ENCODE measurements at places on chromosomes 12 and 14. TPM values are rescaled to one million over a fixed set of nuclear protein-coding genes. Genes with fewer than 3 reads are reported as not detected.
A peak's percentile ranks its signal among the peaks of the same experiment; 100 is the strongest.

DNA sequence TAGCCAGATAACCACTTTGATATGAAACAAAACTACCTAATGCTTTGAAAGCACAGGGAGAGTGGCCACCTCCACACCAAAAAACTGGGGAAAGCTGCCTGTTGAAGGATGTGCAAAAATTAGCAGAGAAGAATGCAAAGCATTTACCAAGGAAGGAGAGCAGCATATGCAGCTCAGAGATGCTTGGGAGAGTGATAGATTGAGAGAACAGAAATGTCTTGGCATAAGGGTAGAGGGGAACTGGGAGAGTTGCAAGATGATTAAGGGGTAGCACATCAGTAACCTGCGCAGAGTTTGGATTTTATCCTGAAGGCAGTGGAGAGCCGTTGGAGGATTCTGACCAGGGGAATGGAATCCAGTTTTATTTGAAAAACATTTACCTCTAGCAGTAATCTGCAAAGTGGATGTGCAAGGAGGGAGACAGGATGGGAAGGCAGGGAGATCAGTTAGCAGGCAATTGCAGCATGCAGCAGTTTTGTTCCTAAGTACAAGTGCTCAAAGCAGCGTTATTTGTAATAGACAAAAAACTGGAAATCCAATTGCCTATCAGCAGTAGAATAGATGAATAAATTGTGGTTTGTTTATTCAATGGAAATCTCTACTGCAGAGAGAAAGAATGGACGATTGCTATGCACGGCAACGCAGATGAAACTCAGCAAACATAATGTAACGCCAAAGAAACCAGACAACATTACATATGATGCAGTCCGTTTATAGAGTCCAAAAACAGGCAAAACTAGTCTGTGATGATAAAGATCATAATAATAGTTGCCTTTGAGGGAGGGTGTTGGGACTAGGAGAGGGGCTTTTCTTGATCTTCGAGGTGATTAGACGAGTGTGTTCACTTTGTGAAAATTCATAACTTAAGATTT is 81.5 kb downstream of the BHLHE41 start:
- no peak overlapping the region for H3K4me3 ChIP-seq
- no peaks in the 10 kb centered on the region for H3K36me3 ChIP-seq
- no peaks in the 10 kb centered on the region for H3K27me3 ChIP-seq
- no peak for DNase-seq
- peak overlapping the region; percentile 0 for H3K27ac ChIP-seq

- peaks cover 10% of the 10 kb centered on the region for H3K36me3 ChIP-seq
- no peak overlapping the region for H3K27ac ChIP-seq
- H3K4me3 ChIP-seq: no peak overlapping the region
- no peaks in the 10 kb centered on the region for H3K4me1 ChIP-seq
- H3K27me3 ChIP-seq: no peaks in the 10 kb centered on the region
Measured at GRCh38 chr12:68391937-68392336, 59.8 kb upstream of the MDM1 start.

GRCh38 chr12:114448618-114448933 is 42.6 kb upstream of the TBX5 start:
- peaks cover 54% of the 10 kb centered on the region for H3K4me1 ChIP-seq
- no peaks in the 10 kb centered on the region for H3K36me3 ChIP-seq
- peaks cover 100% of the 10 kb centered on the region for H3K27me3 ChIP-seq
- H3K27ac ChIP-seq: no peak overlapping the region

- H3K4me1 ChIP-seq: peaks cover 12% of the 10 kb centered on the region
- H3K27me3 ChIP-seq: no peaks in the 10 kb centered on the region
- H3K27ac ChIP-seq: no peak overlapping the region
- no peak for DNase-seq
- H3K36me3 ChIP-seq: peaks cover 9% of the 10 kb centered on the region
Measured at GRCh38 chr14:90450667-90451066, 53.8 kb downstream of the CALM1 start.

DNA sequence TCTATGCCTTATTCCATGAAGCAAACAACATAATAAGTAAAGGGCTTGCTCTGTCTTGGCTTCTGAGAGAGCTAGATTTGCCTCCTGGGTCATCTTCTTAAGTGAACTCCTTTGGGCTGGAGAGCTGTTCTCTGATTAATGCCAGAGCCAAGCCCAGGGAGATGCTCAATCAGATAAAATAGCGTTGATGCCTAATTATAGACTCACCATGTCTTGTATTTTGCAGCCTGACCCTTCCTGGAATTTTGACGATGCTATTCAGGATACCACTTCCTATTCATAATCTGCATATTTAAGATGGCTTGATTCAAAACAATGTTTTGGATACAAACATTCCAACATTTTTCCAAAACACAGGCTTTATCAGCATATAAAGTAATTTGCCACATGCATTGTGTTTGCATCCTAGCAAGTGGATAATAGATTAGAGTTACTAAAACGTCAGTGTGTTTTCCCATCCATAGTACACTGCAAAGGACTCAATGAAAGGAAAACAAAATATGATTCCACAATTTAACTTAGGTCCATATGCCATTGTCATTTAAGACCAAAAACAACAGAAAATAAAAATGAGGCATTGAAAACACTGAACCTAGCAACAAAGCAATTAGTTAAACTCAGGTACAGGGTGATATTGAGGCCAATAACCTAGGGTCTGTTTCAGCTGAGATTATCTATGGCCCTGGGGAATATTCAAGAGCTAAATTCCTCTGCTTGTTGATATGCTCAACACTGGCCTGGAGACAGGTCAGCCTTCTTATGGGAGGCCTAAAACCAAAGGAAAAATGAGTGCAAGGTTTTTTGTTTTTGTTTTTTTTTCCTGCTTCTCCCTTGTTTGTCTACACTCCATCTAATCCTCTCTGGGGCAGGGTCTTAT is 184.2 kb upstream of the FOXN3 start:
- H3K4me1 ChIP-seq: peaks cover 41% of the 10 kb centered on the region
- no peak overlapping the region for H3K4me3 ChIP-seq
- peaks cover 59% of the 10 kb centered on the region for H3K36me3 ChIP-seq
- DNase-seq: no peak

DNA sequence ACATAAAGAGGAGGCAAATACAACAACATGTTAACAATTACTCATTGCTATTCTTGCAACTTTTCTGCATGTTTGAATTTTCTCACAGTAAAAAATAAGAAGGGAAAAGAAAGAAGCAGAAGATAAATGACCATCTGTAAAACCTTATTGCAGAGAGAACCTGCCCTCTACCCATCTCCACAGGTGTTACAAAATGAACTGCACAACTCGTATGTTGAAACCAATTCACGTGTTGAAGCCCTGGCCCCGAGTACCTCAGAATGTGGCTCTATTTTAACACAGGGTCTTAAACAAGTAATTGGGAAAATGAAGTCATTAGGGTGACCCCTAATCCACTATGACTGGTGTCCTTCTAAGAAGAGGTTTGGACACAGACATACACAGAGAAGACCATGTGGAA is 39.5 kb downstream of the FOXN3 start:
- no peak overlapping the region for H3K4me3 ChIP-seq
- no peak for DNase-seq
- H3K36me3 ChIP-seq: peaks cover 46% of the 10 kb centered on the region
- peaks cover 53% of the 10 kb centered on the region for H3K4me1 ChIP-seq
- peak overlapping the region; percentile 39 for H3K27ac ChIP-seq
- no peaks in the 10 kb centered on the region for H3K27me3 ChIP-seq

The BLTP3B gene
- total RNA-seq: 22.4 TPM

The OLR1 gene
- total RNA-seq: 0.09 TPM

GRCh38 chr12:127411166-127411915 is 855.6 kb upstream of the TMEM132C start:
- H3K27ac ChIP-seq: no peak overlapping the region
- H3K27me3 ChIP-seq: peaks cover 10% of the 10 kb centered on the region
- H3K4me3 ChIP-seq: no peak overlapping the region
- peaks cover 47% of the 10 kb centered on the region for H3K36me3 ChIP-seq
- peaks cover 11% of the 10 kb centered on the region for H3K4me1 ChIP-seq
- DNase-seq: no peak

- no peak overlapping the region for H3K27ac ChIP-seq
- H3K4me1 ChIP-seq: peaks cover 14% of the 10 kb centered on the region
- no peak for DNase-seq
- no peaks in the 10 kb centered on the region for H3K36me3 ChIP-seq
Measured at GRCh38 chr12:13602172-13602571, 379.2 kb downstream of the GRIN2B start.

The TAS2R9 gene
- total RNA-seq: not detected

DNA sequence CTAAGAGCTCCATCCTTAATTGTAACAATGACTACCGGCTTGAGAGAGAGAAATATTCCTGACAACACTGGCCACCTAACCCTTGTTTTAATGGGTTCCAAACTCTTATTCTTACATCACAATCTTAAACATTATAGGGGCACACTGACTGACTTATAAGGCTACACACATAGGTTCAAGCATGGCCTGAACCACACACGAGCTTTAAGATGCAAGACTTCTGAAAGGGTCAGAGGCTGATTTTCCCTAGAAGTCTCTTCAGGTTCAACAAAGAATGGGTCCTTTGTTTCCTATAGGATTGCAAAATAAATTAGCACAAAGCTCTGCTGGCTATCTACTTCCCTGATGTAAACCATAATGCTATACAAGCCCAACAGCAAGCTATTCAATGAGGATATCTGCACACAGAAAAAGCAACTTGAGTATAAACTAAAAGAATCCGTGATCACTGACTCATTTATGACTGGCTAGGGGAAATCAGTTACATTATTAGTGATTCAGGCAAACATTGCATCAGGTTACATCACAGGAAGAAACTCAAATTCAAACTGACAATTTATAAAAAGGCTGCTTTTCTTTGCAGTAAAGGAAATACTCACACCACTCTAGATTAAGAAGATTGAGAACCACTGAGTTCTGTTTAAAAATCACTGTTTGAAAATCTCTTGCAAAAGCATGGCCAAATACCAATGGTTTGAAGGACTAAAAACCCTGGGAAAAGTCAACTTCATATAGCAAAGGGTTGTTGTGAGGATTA is 8.5 kb downstream of the BTG1 start:
- peak overlapping the region; percentile 24 for H3K4me3 ChIP-seq
- no peaks in the 10 kb centered on the region for H3K27me3 ChIP-seq
- peaks cover 86% of the 10 kb centered on the region for H3K4me1 ChIP-seq
- no peak for DNase-seq

The HCFC2 gene
- total RNA-seq: 1.6 TPM

DNA sequence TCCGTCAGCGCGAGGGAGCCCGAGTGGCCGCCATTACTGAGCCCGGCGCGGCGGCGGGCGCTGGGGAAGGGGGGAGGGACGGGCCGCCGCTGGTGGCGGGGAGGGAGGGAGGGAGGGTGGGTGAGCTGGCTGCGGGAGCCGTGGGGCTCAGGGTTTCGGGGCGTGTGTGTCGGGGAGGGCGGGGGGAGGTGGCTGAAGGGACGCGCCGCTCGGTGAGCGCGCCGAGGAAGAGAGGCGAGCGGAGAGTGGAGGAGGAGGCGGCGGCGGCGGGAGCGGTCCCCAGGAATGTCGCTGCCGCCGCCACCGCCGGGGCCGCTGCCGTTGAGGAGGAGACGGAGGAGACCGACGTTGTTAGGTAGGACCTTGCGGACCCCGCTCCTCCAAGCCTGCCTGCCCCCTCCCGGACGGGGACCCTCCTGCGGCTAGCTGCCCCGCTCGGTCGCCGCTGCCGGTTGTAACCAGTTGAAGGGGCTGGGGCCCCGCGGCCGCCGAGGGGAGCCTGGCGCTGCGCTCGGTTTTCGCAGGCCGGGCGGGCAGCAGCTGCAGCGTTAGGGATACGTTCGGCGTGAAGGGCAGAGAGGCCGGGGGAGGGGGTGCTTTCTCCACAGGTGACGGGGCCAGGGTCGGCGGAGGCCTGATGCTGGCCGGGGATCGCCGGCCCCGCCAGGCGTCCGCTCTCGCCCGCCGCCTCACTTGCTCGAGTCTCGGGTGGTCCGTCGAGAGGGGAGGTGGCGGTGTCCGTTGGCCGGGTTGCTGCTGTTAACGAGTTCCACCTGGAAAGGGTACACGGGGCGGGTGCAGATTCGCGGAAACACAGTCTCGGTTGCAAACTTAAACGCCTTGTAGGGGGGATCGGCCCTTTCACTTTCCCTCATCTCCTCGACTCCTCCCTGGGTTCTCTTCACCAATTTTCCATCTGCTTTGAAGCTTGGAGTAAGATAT is at the start of gene ARHGAP5:
Gene ARHGAP5, plus strand, starts transcription at position 224 of the 942 bp plus-strand sequence. CDS start 13,366 bp downstream, outside the sequence.
- no peaks in the 10 kb centered on the region for H3K36me3 ChIP-seq
- peak within 1 kb of the TSS; percentile 99 for H3K4me3 ChIP-seq
- H3K27ac ChIP-seq: peak within 1 kb of the TSS; percentile 99
- H3K4me1 ChIP-seq: peaks cover 51% of the 10 kb centered on the region

The NEK9 gene
- total RNA-seq: 50.8 TPM

The SLC17A8 gene
- total RNA-seq: 0.26 TPM

DNA sequence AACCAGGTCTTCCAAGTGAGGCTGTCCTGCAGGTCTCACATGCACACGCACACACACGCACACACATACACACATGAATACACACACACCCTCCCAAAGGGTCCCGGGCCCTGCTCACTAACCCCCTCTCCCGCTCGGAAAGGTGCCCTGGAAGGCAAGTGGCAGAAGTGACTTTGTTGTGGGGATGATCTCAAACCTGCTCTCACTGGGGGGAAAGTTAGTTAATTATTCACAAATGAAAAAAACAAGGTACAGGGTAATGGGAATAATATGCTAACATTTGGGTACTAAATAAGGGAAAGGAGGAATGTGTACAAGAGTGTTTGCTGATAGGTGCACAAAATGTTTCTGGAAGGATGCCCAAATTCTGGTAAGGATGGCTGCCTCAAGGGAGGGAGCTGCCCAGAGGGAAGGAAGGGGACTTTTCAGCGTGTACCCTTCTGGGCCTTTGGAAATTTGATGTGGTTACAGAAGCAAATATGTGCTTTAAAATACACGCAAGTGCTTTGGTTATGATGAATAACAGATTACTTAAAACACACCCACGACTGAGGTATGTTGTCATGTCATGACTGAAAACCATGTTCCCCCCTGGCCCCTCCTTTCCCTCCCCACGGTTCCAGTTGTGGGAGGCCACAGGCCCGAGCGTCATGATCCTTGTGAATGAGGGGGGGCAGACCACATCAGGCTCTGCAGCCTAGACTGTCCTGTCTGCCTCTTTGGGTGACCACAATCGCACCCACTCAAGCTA is 43.3 kb upstream of the PLEKHG6 start:
- H3K36me3 ChIP-seq: no peaks in the 10 kb centered on the region
- peaks cover 48% of the 10 kb centered on the region for H3K4me1 ChIP-seq
- DNase-seq: no peak

The TSHR gene
- total RNA-seq: not detected

GRCh38 chr12:132176920-132177551 is 32.8 kb downstream of the NOC4L start:
- peaks cover 50% of the 10 kb centered on the region for H3K27me3 ChIP-seq
- peaks cover 8% of the 10 kb centered on the region for H3K4me1 ChIP-seq
- no peak overlapping the region for H3K4me3 ChIP-seq
- DNase-seq: no peak

DNA sequence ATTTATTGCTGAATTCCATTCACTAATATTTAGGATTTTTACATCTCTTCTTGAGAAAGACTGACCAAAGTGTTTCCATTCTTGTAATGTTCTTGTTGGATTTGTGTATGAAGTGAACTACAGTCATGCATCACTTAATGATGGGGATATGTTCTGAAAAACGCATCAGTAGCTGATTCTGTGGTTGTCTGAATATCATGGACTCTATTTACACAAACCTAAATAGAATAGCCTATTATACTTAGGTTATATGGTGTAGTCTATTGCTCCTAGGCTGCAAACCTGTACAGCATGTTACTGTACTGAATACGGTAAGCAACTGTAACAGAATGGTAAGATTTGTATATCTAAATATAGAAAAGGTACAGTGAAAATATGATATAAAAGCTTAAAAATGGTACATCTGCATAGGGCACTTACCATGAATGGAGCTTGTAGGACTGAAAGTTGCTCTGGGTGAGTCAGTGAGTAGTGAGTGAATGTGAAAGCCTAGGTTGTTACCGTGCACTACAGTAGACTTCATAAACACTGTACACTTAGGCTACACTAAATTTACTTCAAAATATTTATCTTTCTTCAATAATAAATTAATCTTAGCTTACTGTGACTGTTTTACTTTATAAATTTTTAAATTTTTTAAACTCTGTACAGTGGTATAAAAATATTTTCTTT is 27.6 kb upstream of the P2RX4 start:
- H3K27ac ChIP-seq: no peak overlapping the region
- no peak for DNase-seq
- 0 out of 2 replicates have a peak, but pooled peaks cover 3% of the 10 kb centered on the region for H3K36me3 ChIP-seq

Data from WTC11 (cell line).